ENCODE measurements at places on chromosomes 2 and 18.

DNA sequence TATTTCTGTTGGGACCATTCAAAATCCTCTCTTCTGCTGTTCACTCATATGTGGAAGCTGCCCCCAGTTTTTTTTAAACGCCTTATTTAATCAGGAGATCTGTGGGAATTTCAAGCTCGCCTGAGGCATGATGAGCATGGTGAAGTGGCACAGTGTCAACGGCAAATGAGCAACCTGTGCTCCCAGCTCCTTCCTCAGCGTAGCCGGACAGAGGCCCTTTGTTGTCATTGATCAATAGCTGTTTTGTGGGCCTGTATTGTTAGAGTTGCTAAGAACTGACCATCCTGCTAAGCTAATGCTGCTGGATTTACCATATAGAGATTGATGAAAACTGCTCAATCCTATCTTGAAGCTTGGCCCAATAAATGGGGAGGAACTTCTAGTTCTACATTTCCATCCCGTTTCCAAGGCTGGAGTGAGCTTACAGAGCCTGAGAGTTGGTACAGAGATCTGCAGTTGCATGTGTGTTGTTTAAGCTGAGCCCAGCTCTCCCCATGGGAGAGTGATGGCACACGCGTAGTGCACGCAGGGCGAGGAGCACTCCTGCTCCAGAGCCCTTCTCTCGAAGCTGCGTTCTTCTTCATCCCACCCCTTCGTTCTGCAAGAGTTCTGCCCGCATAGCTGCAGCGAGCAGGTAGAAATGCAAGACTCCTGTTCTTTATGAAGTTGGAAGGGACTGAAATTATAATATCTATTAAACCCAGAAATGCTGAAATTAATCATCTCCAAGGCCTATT lies 108.8 kb downstream of the RTN4 start:
- H3K4me3 ChIP-seq: no peak overlapping the region
- H3K36me3 ChIP-seq: no peaks in the 10 kb centered on the region
- H3K4me1 ChIP-seq: no peaks in the 10 kb centered on the region
- no peak for DNase-seq

GRCh38 chr2:25421820-25422411 lies 80.2 kb upstream of the DNMT3A start:
- no peaks in the 10 kb centered on the region for H3K27me3 ChIP-seq
- H3K4me1 ChIP-seq: no peaks in the 10 kb centered on the region
- DNase-seq: no peak
- no peaks in the 10 kb centered on the region for H3K36me3 ChIP-seq
- H3K4me3 ChIP-seq: no peak overlapping the region
- H3K27ac ChIP-seq: peak overlapping the region; percentile 30

GRCh38 chr2:26325851-26326250 lies 20.1 kb upstream of the SELENOI start:
- DNase-seq: no peak
- no peak overlapping the region for H3K27ac ChIP-seq
- no peak overlapping the region for H3K4me3 ChIP-seq
- no peaks in the 10 kb centered on the region for H3K27me3 ChIP-seq

GRCh38 chr2:94996305-94997100 lies 29.0 kb upstream of the MAL start:
- no peak overlapping the region for H3K4me3 ChIP-seq
- H3K36me3 ChIP-seq: no peaks in the 10 kb centered on the region
- DNase-seq: peak; percentile 11

DNA sequence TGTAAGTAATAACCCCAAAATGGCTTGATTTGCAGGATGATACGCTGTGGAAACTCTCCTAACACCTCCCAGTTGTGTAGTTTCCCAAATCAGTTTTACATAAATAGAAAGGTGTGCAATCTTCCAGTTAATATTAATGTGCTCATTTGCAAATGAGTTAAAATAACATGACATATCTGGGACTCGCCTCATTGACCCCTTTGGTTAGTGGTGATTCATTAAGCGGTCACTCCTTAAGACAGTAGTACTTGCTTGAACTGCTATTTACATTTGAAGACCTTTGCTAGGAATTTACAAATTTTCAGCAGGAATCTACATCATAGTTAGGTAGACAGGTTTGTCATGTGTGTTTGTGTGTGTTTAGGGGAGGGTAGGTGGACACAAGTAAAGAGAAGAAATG lies 1367.7 kb upstream of the CELF4 start:
- H3K27ac ChIP-seq: no peak overlapping the region
- H3K4me3 ChIP-seq: no peak overlapping the region
- H3K4me1 ChIP-seq: no peaks in the 10 kb centered on the region

- no peaks in the 10 kb centered on the region for H3K27me3 ChIP-seq
- H3K4me3 ChIP-seq: no peak overlapping the region
- no peaks in the 10 kb centered on the region for H3K36me3 ChIP-seq
- no peak overlapping the region for H3K27ac ChIP-seq
- H3K4me1 ChIP-seq: no peaks in the 10 kb centered on the region
- DNase-seq: no peak
These were observed 31.2 kb upstream of the MYO3B start for GRCh38 chr2:170146784-170147183.

GRCh38 chr2:231370429-231370748 lies 25.1 kb upstream of the B3GNT7 start:
- H3K27ac ChIP-seq: no peak overlapping the region
- H3K4me1 ChIP-seq: no peaks in the 10 kb centered on the region
- no peaks in the 10 kb centered on the region for H3K27me3 ChIP-seq
- no peaks in the 10 kb centered on the region for H3K36me3 ChIP-seq
- no peak overlapping the region for H3K4me3 ChIP-seq

DNA sequence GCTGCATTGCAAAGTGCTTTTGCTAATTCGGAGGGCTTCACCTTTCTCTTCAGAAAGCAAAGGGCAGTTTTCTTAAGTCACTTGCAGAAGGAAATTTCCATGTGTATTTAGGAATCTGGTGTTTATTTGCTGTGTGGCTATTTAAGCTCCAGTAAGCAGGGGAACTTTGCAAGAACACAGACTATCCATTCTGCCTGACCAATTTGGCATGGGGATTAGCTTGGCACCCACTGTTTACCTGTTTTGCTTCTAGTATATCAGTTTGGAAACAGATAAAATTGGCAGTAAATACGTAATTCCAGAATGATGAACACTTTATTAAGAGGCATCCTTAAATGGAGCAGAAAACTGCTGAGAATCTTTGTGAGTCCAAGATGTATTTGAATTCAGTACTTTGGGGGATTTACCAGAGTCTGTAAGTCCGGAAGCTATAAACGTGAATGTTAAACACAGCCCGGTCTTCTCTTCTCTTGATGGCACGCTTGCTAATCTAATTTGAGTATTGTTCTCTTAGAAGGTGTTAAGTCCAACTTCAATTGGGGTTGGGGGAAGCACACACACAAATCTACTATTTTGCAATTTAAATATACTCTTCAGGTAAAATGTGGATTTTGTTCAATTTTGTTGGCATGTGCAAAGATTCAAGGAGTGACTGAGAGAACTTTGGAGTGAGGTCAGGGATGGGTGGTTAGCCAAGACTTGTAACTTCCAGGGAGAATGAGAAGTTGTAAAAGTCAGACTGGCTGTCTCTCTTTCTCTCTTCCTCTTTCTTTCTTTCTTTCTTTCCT lies 650 bp downstream of the ACKR3 start:
- H3K36me3 ChIP-seq: no peaks in the 10 kb centered on the region
- H3K4me1 ChIP-seq: peaks cover 4% of the 10 kb centered on the region
- H3K27me3 ChIP-seq: no peaks in the 10 kb centered on the region
- H3K27ac ChIP-seq: peak overlapping the region; percentile 88
- DNase-seq: no peak

GRCh38 chr2:55871637-55872036 lies 51.9 kb downstream of the EFEMP1 start:
- H3K4me1 ChIP-seq: no peaks in the 10 kb centered on the region
- no peaks in the 10 kb centered on the region for H3K27me3 ChIP-seq
- DNase-seq: no peak
- no peak overlapping the region for H3K4me3 ChIP-seq
- no peaks in the 10 kb centered on the region for H3K36me3 ChIP-seq
- H3K27ac ChIP-seq: no peak overlapping the region

DNA sequence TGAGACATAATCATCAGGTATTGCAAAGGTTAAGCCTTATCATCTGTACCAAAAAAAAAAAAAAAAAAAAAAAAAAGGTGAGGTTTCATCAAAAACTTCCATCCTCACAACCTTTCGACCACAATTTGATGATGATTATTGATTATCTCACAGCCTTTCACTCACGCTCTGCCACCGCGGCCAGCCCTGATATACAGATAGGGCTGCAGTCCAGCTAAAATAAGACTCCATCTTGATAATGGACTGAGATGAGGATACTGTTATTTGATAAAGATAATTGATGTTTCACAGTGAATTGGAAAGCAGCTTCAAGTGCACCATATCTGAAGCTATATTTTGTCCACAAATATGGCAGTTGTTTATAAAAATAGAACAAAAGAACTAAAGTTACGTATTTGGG lies 159.7 kb upstream of the BOD1L2 start:
- H3K27ac ChIP-seq: no peak overlapping the region
- no peak for DNase-seq
- H3K27me3 ChIP-seq: no peaks in the 10 kb centered on the region
- H3K36me3 ChIP-seq: no peaks in the 10 kb centered on the region

GRCh38 chr2:146414456-146414855 lies 1430.4 kb upstream of the ACVR2A start:
- no peak for DNase-seq
- no peak overlapping the region for H3K27ac ChIP-seq
- H3K36me3 ChIP-seq: no peaks in the 10 kb centered on the region
- no peak overlapping the region for H3K4me3 ChIP-seq
- H3K4me1 ChIP-seq: no peaks in the 10 kb centered on the region
- H3K27me3 ChIP-seq: no peaks in the 10 kb centered on the region

DNA sequence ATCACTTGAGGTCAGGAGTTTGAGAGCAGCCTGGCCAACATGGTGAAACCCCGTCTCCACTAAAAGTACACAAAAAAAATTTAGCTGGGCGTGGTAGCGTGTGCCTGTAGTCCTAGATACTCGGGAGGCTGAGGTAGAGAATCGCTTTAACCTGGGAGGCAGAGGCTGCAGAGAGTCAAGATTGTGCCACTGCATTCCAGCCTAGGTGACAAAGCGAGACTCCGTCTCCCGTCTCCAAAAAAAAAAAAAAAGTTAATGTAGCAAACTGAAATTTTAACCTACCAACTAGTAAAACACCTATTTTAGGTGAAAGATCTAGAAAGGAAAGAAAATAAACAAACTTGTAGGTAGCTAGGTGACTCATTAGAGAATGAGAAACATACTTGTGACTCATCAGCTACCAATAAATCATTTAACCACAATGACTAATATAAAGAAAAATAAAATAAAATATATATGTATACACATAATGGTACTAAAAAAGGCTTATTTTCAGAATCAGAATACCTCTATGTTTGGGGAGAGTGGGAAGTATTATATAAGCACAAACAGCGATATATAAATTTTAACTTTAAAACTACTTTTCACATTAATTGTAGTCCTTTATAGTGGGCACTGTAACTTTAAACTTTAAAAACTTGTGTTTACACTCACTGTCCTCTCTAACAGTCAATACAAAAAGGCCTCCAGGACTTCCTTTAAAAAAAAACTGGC lies 36.6 kb downstream of the DARS1 start:
- H3K27me3 ChIP-seq: no peaks in the 10 kb centered on the region
- H3K36me3 ChIP-seq: no peaks in the 10 kb centered on the region
- DNase-seq: no peak
- H3K4me3 ChIP-seq: no peak overlapping the region

GRCh38 chr18:78494204-78495085 lies 485.2 kb upstream of the SALL3 start:
- no peaks in the 10 kb centered on the region for H3K27me3 ChIP-seq
- no peaks in the 10 kb centered on the region for H3K36me3 ChIP-seq
- H3K4me1 ChIP-seq: no peaks in the 10 kb centered on the region
- no peak overlapping the region for H3K4me3 ChIP-seq
- no peak for DNase-seq

GRCh38 chr18:69755856-69756496 lies 191.7 kb downstream of the CD226 start:
- H3K36me3 ChIP-seq: no peaks in the 10 kb centered on the region
- DNase-seq: no peak
- H3K27me3 ChIP-seq: no peaks in the 10 kb centered on the region
- H3K4me3 ChIP-seq: no peak overlapping the region
- H3K27ac ChIP-seq: no peak overlapping the region

DNA sequence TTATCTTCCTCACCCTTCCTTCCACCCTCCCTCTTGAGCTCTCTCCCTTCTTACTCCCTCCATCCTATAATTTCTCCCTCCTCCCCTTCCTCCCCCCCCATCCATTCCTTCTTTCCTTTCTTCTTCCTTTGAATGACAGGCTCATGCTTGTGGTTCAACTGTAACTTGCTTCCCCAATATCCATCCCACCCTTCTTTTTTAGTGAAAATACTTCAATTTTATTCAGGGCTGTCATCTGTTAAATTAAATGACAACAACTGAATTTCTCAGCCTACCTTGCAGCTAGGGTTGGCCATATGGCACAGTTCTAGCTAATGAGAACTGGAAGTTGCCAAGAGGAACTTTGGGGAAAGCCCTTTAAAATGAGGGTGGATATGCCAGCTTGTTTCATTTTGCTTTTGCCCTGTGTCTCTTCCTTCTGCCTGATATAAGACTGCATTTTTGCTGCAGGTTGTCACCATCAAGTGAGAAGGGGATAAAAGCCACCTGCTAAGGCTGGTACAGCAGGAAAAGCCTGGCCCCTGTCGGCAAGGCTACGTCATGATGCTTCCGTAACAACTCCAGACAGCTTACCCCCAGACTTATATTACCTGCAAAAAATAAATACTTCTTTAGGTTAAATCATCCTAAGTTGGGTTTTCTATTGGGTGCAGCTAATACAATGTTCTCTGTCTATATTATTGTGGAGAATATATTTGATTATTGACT lies 121.8 kb downstream of the NXPH2 start:
- no peak for DNase-seq
- H3K4me1 ChIP-seq: no peaks in the 10 kb centered on the region
- H3K36me3 ChIP-seq: no peaks in the 10 kb centered on the region

- H3K4me1 ChIP-seq: no peaks in the 10 kb centered on the region
- H3K27ac ChIP-seq: no peak overlapping the region
- no peak overlapping the region for H3K4me3 ChIP-seq
- DNase-seq: no peak
- H3K36me3 ChIP-seq: no peaks in the 10 kb centered on the region
- H3K27me3 ChIP-seq: no peaks in the 10 kb centered on the region
These were observed 111.1 kb downstream of the AP1S3 start for GRCh38 chr2:223725986-223726970.

Measured in Peyer's patch (tissue), 4 donors.